ENCODE measurements at places on chromosomes 4 and X. TPM values are rescaled to one million over a fixed set of nuclear protein-coding genes. Genes with fewer than 3 reads are reported as not detected.

HMGB3 gene
- 3.4 TPM for total RNA-seq

FABP2 gene
- total RNA-seq, result not detected

GAB1 gene
- total RNA-seq, result 20.5 TPM

HADH gene
- total RNA-seq, result 21.9 TPM

SORBS2 gene
- total RNA-seq, result 1.2 TPM

SSX2B gene
- total RNA-seq, result not detected

RUFY3 gene
- total RNA-seq, result 22.5 TPM

OPN1MW3 gene
- not detected for total RNA-seq

FMR1NB gene
- total RNA-seq, result not detected

ATP6AP1 gene
- total RNA-seq, result 54.3 TPM

FSTL5 gene
- not detected for total RNA-seq

TRAPPC2 gene
- 5.0 TPM for total RNA-seq

TRIM61 gene
- 1.6 TPM for total RNA-seq

DDIT4L gene
- 2.7 TPM for total RNA-seq

SOX3 gene
- total RNA-seq, result not detected

TBX22 gene
- total RNA-seq, result 0.31 TPM

KLF8 gene
- total RNA-seq, result 2.4 TPM

RAI2 gene
- total RNA-seq, result 0.20 TPM

TENM3 gene
- total RNA-seq, result 1.0 TPM

CFAP299 gene
- not detected for total RNA-seq

FAM120C gene
- 5.5 TPM for total RNA-seq

NUDT6 gene
- 13.1 TPM for total RNA-seq

RNF150 gene
- 0.25 TPM for total RNA-seq

L1CAM gene
- not detected for total RNA-seq

CHST7 gene
- total RNA-seq, result 11.7 TPM

PITX2 gene
- total RNA-seq, result not detected

NXF2 gene
- not detected for total RNA-seq

XG gene
- 0.73 TPM for total RNA-seq

RTL9 gene
- 0.06 TPM for total RNA-seq

ARR3 gene
- total RNA-seq, result not detected

S100G gene
- total RNA-seq, result not detected

AWAT2 gene
- total RNA-seq, result not detected

TIMM8A gene
- 7.3 TPM for total RNA-seq

XPNPEP2 gene
- total RNA-seq, result 86.4 TPM

NUDT10 gene
- 2.1 TPM for total RNA-seq

SLC16A2 gene
- total RNA-seq, result 17.6 TPM

GALNTL6 gene
- total RNA-seq, result not detected

PACRGL gene
- 9.6 TPM for total RNA-seq

NEXMIF gene
- total RNA-seq, result not detected

SHROOM4 gene
- 3.2 TPM for total RNA-seq

MAGEA2 gene
- not detected for total RNA-seq
